ENCODE measurements at places on chromosomes 7 and 10.

DNA sequence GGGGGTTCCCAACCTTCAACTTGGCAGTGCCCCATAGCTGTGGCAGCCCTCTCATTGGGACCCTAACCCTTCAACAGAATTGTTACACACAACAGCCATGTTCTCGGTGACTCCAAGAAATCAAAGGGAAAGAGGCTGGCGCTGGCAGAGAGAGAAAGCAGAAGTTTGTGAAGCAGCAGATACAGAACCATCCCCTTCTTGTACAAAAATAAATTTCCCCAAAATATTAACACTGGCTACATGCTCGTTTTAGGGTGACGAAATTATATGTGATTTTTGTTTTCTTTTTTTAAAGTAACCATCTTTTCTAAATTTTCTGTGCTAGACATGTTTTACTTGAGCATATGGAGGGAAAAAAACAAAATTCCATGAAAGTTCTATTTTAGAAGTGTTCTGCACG lies 45.2 kb upstream of the SAMD8 start:
- no peak for DNase-seq

- no peak for DNase-seq
Observed at GRCh38 chr7:151566897-151567320, 47.2 kb upstream of the RHEB start.

DNA sequence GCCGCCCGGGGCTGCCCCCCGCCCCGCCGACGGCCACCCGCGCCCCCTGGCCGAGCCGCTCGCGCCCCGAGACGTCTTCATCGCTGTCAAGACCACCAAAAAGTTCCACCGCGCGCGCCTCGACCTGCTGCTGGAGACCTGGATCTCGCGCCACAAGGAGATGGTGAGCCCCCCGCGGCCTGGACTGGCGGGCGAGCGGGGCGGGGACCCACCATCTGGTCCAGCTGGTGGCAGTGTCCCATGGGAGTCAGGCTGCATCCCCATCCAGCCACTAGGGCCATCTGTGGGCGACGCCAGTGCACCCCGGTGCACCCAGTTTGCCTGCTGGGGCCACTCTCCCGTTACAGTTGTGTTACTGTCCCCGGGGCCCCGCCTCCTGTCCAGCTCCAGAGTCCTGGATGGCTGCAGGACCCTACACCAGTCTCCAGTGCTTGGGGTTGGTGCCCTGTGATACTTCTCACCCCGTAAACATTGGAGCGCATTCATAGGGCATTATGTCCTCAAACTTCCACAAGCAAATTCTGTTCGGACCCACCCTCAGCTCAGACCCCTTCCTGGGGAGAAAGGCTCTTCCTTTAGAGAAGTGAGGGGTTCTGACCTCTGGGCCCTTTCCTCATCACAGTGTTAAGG lies 672 bp downstream of the LFNG start:
- DNase-seq: no peak

DNA sequence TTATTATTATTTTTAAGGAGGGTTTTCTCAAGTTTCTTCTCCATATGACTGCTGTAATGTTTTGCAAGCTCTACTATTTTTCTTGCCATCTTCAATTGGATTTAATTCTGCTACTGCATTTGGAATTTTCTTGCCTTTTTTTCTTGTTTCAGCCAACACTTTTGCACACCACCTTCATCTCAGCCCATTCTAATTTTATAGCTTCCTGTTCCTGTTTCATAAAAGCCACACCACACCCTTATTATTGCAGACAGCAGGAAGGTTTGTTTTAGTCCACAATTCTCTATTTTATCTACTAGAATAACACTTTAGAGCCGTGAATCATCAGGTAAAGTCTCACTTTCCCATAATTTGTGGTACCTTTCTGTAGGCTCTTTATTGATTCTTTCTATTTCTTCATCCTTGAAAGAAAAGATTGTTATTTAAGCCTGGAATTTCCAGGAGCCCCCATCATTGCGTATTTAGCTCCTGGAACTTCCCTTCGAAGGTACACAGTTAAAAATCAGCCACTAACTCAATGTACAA lies 209.3 kb upstream of the TBX20 start:
- DNase-seq: no peak

DNA sequence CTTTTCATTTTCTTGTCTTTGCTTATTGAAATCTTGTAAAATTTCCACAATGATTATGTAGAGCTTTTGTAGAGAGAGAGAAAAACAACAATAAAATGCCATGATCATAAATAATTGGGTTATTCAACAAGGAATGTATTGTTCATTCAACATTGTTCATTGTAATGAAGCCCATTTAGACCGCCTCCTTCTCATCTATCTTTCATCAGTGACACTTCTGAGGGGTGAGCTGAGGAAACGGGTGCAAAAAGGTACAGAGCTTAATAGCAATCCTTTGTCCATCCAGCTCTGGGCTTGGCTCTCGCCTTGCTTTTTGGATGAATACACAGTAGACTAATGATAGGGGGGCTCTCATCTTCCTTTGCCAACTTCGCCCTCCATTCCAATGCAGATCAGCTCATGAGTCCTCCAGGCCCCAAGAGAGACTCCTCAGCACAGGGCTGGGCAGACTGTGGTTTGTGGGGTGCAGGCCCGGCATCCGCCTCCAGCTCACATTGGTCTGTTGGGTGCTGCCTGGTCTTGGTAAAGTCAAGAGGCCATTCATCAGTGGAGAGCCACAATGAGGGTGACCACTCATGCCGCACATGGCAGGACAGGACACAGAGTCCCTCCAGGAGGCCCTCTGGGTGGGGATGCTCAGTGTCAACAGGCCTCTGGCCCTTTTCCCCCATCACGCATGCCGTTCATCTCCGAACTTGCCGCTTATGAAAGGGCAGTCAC lies 17.9 kb upstream of the PPA1 start:
- DNase-seq: no peak
